Tibial nerve (tissue), 4 donors: ENCODE measurements at places on chromosomes 5 and 9. TPM values are rescaled to one million over a fixed set of nuclear protein-coding genes. Genes with fewer than 3 reads are reported as not detected.

- H3K36me3 ChIP-seq: no peaks in the 10 kb centered on the region
- DNase-seq: no peak
- H3K27ac ChIP-seq: no peak overlapping the region
- no peak overlapping the region for H3K4me3 ChIP-seq
- no peaks in the 10 kb centered on the region for H3K27me3 ChIP-seq
Measured at GRCh38 chr9:116096853-116097252, 56.7 kb upstream of the PAPPA start.

DNA sequence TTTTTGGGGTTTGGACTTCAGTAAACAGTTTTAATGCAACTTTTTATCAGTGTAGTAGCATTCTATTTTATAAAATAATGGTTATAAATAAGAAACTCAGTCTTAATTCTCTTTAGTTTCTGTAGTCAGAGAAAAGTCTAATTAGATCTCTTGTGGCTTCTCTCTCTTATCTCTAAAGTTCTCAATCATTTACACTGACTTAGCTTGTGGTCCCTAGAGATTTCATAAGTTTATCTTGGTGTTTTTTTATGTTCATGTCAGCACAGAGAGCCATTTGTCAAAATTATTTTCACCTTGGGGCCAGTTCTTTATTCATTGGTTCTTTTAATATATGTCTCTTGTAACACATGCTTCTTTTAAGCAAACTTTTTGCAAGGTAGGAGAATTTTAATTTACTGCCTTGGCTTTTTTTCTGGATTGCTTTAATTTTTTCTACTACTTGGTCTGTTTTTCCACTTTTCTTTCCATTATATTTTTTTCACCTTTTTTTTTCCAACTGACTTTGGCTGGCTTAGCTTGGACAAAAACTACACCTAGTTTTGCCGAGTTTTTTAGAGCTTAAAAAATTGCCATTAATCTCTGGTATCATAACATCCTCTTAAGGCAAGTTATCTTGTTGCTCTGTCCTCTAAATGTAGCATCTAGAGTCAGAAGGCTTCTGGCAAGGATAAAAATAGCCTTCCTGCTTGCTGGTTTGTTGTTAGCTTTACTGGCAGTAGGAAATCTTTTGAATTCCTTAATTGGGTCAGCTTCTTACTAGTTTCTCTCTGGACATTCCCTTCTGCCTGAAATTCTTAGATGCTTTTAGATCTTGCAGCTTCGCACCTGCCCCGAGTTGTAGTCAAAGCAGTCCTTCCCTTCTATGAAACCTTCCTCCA is 35.3 kb downstream of the CPEB4 start:
- no peaks in the 10 kb centered on the region for H3K36me3 ChIP-seq
- H3K4me1 ChIP-seq: peaks cover 3% of the 10 kb centered on the region
- no peaks in the 10 kb centered on the region for H3K27me3 ChIP-seq
- no peak overlapping the region for H3K4me3 ChIP-seq
- no peak for DNase-seq

PRRT1B gene
- not detected for total RNA-seq

GRCh38 chr5:142110988-142111687 is 2.6 kb downstream of the NDFIP1 start:
- no peak for DNase-seq
- no peak overlapping the region for H3K27ac ChIP-seq
- H3K4me1 ChIP-seq: no peaks in the 10 kb centered on the region
- no peak overlapping the region for H3K4me3 ChIP-seq
- no peaks in the 10 kb centered on the region for H3K36me3 ChIP-seq
- no peaks in the 10 kb centered on the region for H3K27me3 ChIP-seq

DNA sequence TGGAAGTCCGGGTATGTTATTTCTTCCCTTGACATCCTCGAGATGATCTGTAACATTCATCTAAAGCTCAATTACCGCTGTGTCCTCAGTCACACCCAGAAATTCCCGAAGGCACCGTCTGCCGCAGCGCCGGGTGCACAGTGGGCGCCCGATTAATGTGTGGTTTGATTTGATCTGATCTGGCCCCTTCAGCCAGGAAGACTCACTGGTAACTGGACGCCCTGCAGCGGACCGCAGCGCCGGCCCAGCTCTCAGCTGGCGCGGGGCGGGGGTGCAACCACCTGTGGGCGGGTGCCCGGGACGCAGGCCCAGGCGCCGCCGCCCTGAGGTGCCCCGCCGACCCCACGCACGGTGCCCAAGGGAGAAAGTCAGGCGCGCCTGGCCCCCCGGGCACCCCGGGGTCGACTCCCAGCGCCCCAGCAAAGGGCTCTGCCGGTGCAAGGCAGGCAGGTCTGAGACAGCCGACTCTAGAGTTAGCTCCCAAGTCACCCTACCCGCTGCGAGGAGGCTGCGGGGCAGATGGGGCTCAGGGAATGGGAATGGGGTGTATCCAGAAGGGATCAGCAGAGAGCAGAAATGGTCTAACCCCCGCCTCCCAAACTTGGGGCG is 1.7 kb downstream of the EPB41L4B start:
- no peaks in the 10 kb centered on the region for H3K36me3 ChIP-seq
- peak overlapping the region; percentile 92 for H3K27ac ChIP-seq
- DNase-seq: no peak

GRCh38 chr9:83560169-83560826 is 22.1 kb upstream of the FRMD3 start:
- H3K4me1 ChIP-seq: no peaks in the 10 kb centered on the region
- H3K27ac ChIP-seq: no peak overlapping the region
- H3K4me3 ChIP-seq: no peak overlapping the region
- H3K27me3 ChIP-seq: no peaks in the 10 kb centered on the region

- no peak overlapping the region for H3K4me3 ChIP-seq
- H3K36me3 ChIP-seq: no peaks in the 10 kb centered on the region
- H3K27me3 ChIP-seq: no peaks in the 10 kb centered on the region
- H3K4me1 ChIP-seq: no peaks in the 10 kb centered on the region
- no peak for DNase-seq
Measured at GRCh38 chr9:116899337-116900006, 212.4 kb downstream of the TRIM32 start.

DNA sequence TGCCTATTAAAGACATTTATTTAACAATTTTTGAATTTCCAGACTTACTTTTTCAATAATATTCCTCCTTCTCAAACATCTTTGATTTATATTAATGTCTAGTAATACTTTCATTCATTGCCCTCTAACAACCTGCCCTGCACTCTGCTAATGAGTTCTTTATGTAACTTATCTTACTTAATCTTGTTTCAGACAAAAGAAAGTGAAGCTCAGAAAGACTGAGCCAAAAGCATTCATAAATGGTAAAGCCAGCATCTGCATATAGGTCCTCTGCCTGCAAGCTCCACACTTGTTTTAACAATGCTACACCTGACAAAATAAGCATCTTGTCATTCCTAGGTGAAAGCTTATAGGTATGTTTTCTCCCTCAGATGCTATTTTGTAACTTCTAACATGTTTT is 2.4 kb upstream of the TNPO1 start:
- H3K27me3 ChIP-seq: no peaks in the 10 kb centered on the region
- no peak overlapping the region for H3K4me3 ChIP-seq
- peaks cover 15% of the 10 kb centered on the region for H3K4me1 ChIP-seq
- H3K36me3 ChIP-seq: no peaks in the 10 kb centered on the region
- no peak overlapping the region for H3K27ac ChIP-seq
- DNase-seq: no peak

GRCh38 chr9:14393418-14393817 is 79.5 kb upstream of the NFIB start:
- DNase-seq: no peak
- no peaks in the 10 kb centered on the region for H3K36me3 ChIP-seq
- no peak overlapping the region for H3K27ac ChIP-seq
- H3K4me1 ChIP-seq: no peaks in the 10 kb centered on the region

DNA sequence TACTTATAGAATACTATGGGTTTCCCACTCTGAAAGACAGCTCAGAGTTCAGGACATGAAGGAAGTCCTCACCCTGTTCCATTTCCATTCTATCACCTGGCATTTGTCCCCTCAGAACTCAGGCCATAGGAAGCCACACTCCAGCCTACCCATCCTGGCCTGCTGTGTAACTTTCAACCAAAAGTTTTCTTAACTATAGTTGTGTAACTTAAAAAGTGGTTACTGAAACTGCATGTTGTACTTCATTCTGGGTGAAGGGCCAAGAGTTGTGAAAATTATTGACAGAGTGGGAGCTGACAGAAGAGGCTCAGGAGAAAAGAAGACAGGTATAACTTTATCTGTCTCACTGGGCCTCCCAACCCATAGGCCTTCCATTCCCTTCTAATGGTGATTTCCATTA is 212.5 kb downstream of the RAB3C start:
- H3K4me3 ChIP-seq: no peak overlapping the region
- no peak for DNase-seq
- no peaks in the 10 kb centered on the region for H3K36me3 ChIP-seq
- no peaks in the 10 kb centered on the region for H3K4me1 ChIP-seq

DNA sequence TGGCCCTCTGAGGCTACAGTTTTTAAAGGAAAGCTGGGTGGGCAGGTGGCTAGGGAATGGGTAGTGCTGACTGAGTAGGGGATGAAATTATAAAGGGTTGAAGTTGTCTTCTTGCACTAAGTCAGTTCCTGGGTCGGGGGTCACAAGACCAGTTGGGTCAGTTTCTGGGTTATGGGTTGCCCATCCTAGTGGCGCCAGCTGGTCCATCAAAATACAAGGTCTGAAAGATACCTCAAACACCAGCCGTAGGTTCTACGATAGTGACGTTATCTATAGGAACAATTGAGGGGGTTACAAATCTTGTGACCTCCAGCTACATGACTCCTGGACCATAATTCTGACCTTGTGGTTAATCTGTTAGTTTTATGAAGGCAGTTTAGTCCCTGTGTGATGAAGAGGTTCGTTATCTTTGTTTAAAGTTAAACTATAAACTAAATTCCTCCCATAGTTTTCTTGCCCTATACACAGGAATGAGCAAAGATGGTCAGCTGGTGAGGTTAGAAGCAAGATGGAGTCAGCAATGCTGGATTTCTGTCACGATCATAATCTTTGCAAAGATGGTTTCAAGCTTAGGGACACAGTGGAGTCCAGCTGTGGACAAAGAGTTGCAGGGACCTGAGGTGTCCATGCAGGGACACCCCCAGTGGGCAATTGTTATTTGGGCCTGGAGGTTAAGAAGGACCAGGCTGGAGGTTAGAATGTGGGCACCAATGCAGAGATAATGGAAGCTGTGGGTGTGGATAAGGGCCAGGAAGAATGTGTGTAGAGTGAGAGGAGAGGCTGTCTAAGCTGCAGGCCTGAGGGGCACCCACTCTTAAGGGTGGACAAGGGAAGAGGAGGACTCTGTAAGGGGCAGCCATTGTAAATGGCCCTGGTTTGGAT is 14.0 kb upstream of the CREBRF start:
- DNase-seq: no peak
- no peak overlapping the region for H3K4me3 ChIP-seq
- H3K4me1 ChIP-seq: no peaks in the 10 kb centered on the region
- H3K27me3 ChIP-seq: no peaks in the 10 kb centered on the region

GRCh38 chr5:149147676-149148075 is 6.4 kb downstream of the ABLIM3 start:
- no peak overlapping the region for H3K27ac ChIP-seq
- no peaks in the 10 kb centered on the region for H3K27me3 ChIP-seq
- no peaks in the 10 kb centered on the region for H3K4me1 ChIP-seq

GRCh38 chr5:167696558-167697314 is 594.7 kb upstream of the WWC1 start:
- no peaks in the 10 kb centered on the region for H3K36me3 ChIP-seq
- no peaks in the 10 kb centered on the region for H3K27me3 ChIP-seq
- no peak for DNase-seq
- no peaks in the 10 kb centered on the region for H3K4me1 ChIP-seq

DNA sequence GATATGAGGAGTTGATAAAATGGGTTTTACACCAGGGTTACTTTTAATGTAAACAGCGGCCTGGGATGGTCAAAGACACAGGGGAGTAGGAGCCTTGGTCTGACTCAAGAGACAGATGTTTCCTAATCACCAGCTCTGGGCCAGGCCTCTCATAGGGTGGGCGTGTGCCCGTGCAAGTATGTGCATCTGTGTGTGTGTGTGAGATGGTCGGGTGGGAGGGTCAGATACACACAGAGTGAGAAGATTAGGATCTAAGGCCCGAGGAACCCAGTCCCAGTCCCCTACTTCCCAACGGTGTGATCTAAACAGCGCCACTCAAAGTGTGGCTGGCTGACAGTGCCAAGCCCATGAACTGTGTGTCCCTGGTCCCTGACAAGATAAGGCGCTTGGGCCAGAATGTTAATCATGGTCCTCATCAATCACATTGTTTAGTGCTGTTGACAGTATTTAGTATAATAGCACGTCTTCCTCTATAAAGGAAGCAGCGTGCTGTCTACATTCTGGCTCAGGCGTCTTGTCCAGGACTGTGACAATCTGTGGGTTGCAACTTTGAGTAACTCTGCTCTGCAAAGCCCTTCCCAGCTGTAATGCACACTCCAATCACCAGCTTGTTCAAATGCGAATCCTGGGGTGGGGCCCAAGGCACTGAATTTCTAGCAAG is 173.7 kb downstream of the DAB2IP start:
- H3K36me3 ChIP-seq: peaks cover 4% of the 10 kb centered on the region
- no peaks in the 10 kb centered on the region for H3K27me3 ChIP-seq
- H3K27ac ChIP-seq: no peak overlapping the region
- H3K4me3 ChIP-seq: no peak overlapping the region

- no peak overlapping the region for H3K27ac ChIP-seq
- no peaks in the 10 kb centered on the region for H3K36me3 ChIP-seq
- no peak for DNase-seq
- no peaks in the 10 kb centered on the region for H3K27me3 ChIP-seq
- H3K4me1 ChIP-seq: no peaks in the 10 kb centered on the region
Measured at GRCh38 chr9:14889451-14889850, 20.8 kb downstream of the FREM1 start.

TEX48 gene
- total RNA-seq: not detected

TAF1L gene
- not detected for total RNA-seq

DNA sequence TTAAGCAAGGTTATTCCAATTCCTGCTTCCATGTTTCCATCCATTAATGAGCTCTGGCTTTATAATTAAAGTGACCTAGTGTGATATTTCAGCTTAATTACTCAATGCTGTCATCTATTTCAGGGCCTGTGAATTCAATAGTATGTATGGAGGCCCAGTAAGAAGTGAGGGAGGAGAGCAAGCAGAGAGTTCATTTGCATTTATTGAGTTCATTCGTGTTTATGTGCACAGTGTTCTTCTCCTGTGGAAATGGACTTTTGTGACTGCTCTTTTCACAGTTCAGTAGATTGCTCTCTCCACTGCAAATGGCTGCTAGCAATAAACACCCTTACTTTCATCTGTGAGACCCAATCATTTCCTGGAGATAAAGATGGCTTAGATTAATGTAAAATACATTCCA is 130.9 kb downstream of the CEMIP2 start:
- H3K4me1 ChIP-seq: no peaks in the 10 kb centered on the region
- no peak for DNase-seq
- H3K27me3 ChIP-seq: no peaks in the 10 kb centered on the region
- H3K4me3 ChIP-seq: no peak overlapping the region

- H3K27me3 ChIP-seq: no peaks in the 10 kb centered on the region
- no peak overlapping the region for H3K27ac ChIP-seq
- H3K4me3 ChIP-seq: no peak overlapping the region
Measured at GRCh38 chr5:6264394-6264793, 114.0 kb downstream of the MED10 start.
